ENCODE measurements at places on chromosomes 2 and 18.

DNA sequence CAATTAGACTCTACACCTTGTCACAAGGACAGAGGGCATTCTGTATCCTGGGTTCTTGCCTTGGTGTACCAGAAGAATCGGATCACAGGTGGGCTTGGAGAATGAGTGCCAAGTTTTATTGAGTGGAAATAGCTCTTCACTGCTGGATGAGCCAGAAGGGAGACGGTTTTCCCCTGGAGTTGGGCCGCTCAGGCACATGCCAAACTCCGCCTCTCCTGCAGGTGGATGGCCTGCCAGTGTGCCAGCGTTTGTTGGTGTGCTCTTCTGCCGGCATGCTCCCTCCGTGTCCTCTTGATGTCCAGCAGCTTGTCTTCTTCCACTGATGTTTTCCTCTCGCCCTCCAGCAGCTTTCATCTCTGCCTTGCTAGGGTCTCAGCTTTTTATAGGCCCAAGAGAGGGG is 115.5 kb upstream of the RAB27B start:
- DNase-seq: no peak

GRCh38 chr2:190216829-190217228 is 102.8 kb downstream of the HIBCH start:
- DNase-seq: no peak

- DNase-seq: no peak
Observed at GRCh38 chr2:229752970-229753729, 38.8 kb upstream of the DNER start.

GRCh38 chr2:238761868-238762267 is 86.0 kb upstream of the TWIST2 start:
- peak; percentile 35 for DNase-seq

- no peak for DNase-seq
Observed at GRCh38 chr18:74412116-74412880, 44.8 kb downstream of the DIPK1C start.

- DNase-seq: no peak
Observed at GRCh38 chr2:12155303-12156051, 409.0 kb downstream of the LPIN1 start.

- DNase-seq: no peak
Observed at GRCh38 chr18:9337873-9338272, 3.3 kb downstream of the TWSG1 start.

GRCh38 chr2:70659551-70659950 is 105.9 kb upstream of the TGFA start:
- DNase-seq: no peak

- DNase-seq: no peak
Observed at GRCh38 chr18:42474577-42474976, 519.5 kb downstream of the PIK3C3 start.

DNA sequence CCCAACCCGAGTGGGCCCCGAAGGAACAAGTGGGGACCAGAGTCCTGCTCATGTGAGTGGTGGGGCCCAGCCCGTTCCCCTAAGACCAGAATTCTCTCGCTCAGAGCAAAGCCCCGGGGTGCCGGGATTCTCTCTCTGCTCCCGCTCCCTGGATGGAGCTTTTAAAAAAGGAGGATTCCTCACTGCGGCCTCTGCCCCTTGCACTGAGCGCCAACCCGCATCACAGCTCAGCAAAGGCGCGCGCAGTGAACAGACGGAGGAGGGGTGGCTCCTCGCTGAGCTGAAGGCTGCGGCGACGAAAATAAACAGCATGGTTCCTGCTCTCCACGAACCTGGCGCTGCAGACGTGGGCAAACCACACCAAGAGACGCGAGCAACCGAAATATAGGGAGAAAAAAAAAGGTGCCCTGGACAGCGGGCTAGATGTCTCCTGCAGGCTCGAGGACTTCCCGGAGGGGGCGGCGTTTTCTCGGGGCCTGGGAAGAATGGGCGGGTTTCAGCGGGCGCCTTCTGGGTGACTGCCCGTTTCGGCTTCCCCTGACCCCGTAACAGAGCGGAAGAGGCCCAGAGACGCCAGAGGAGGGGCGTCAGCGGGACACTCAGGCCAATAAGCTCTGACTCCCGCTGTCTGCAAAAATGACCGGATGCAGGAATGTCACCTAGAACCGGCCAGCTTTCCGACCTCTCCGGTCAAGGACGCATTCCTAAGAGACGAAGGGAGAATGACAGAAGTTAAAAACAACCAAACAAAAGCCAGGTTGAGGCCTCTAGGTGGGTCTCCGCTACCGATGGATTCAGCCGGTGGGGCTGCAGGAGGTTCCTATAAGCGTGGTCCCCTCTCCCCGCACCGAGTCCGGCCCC is 819 bp upstream of the KLF11 start:
- DNase-seq: peak; percentile 55

DNA sequence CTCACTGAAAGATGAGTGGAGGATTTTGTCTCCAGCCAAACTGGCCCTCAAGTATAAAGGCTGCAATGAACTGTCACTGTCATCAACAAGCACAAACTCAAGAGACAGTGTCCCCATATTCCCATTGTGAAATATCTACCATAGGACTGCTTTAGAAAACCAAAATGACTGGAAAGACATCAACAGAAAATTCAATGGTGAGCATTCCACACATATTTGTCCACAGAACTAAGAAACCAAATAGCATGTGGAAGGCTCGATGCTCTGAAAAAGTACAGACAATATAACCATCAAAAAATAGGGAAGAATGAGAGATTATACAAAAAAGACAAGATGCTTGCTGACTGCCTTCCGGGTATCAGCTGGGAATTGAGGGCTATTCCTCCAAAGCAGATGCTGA is 37.6 kb downstream of the TGFBRAP1 start:
- DNase-seq: no peak
